ENCODE measurements at places on chromosomes 5 and 9.

GRCh38 chr9:36218411-36218901, 27.7 kb downstream of the CLTA start:
- DNase-seq = no peak

GRCh38 chr5:83568186-83568585, 96.6 kb downstream of the VCAN start:
- no peak for DNase-seq

DNA sequence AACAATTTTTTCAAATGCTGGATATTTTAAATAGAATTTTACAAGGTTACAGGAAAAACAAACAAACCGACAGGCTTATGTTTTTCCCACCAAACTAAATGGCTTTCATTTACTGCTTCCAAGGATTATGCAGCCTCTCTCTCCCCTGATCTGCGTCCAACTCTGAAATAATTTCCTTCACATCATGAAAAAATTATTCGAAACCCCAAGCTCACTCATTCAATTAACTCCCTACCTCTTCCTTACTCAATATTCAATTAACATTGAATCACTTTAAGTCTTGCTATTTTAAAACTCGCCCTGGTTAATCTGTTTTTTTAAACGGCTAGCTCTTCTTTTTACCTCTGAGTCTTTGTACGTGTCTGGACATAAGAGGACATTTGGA, 336.2 kb downstream of the AGTPBP1 start:
- no peak for DNase-seq

DNA sequence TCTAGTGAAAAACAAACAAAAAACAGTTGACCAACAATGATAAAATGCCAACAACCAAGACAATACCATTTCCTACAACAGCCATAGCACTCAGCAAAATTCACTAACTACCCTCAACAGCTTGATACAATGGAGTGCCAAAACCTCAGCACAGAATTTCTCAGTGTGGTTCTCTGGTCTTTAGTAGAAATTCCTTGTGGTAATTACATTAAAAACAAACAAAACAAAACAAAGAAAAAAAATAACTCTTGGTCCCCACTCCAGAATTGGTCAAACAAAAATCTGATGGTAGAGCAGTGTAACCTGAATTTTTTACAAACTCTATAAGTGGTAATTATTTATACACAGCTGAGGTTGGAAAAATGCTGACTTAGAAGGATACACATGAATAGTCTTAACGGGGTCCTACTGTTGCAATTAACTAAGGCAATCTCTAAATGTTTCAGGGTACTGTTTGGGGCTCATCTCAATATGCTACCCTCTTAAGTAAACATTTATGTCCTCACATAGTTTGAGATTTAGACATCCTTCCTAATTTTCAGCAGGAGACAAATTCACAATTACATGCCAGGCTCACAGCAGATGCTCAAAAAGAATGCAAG, 13.8 kb downstream of the CSNK1A1 start:
- no peak for DNase-seq

- DNase-seq = no peak
These were observed 4.7 kb upstream of the SLC2A6 start for GRCh38 chr9:133483611-133484010.

GRCh38 chr5:174832025-174832424, 107.6 kb downstream of the MSX2 start:
- DNase-seq = no peak

DNA sequence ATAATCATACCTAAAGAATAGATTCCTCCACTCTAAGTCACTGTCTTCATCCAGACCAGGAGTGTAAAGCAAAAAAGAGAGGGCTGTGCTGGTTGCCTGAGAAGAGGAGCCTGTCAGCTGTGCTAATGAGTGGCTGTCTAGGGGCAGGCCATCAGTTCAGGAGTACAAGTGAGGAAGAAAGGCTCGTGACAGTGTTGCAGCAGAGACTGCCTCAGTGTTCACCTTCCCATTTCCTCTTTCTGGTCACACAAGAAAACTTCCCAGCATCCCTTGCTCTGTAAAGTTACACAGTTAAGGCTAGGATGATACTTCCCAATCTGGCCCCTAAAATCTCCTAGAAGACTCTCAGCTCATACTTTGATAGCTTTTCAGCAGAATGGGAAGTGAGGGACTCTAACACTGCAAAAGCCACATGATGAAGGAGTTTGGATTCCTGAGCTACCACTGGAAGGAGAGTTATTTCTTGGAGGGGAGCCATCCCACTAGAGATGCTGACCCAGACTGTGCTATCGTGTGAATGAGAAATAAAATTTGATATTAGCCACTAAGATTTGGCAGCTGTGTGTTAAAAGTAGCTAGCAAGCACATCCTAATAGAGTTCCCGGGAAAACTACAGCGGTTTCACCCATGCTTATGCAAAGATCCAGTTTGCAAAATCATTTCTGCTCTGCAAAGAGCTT, 67.1 kb downstream of the ADAMTS12 start:
- no peak for DNase-seq

DNA sequence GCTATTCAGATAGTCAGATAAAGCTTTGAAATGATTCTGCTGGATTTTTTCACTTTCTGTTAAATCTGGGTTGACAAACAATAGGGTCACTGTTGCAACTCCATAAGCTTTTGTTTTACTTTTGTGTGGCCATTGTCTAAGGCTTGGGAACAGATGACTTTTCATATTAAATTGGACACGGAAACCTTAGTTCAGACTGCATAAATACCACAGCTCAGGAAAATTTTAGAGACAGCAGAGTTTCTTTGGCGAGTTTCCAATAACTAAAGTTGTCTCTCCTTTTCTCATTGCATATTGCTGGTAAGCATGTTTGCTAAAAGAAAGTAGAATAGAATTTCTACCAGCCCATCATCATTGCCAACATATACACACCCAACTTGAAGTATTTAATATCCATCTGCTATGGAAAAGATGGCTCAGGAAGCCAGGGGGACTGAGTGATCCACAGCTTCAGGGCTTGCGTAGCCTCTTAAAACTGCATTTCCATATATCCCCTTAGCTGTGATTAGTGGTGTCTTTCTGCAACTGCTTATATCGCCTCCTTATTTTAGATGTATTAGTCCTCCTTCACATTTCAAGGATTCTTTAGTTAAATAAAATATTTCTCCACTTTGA, 168.2 kb downstream of the ARHGAP26 start:
- no peak for DNase-seq

- DNase-seq = no peak
These were observed 44.0 kb upstream of the NCS1 start for GRCh38 chr9:130128251-130128650.

GRCh38 chr9:96236854-96237550, 65.0 kb downstream of the HSD17B3 start:
- no peak for DNase-seq

DNA sequence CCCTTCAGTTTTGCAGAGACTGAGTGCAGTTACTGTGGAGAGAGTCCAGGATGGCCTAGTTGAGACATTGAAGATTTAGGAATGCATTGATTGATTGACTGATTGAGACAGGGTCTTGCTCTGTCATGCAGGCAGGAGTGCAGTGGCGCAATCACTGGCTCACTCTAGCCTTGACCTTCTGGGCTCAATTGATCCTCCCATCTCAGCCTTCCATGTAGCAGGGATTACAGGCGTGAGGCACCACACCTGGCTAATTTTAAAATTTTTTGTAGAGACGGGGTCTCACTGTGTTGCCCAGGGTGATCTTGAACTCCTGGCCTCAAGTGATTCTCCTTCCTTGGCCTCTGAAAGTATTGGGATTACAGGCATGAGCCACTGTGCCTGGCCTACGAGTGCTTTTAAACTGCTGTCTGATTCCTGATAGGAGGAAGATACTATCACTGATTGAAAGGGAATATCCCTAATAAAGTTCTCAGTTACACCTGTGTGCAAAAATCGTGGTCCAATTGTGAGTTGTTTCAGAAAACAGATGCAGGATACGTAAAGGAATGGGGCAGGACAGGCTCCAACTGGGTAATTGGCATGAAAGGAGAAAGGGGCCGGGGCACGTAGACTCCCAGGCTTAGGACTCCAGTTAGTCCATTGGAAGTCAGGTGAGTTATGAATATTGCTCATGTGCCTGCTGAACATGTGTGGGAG, 87.5 kb downstream of the KDM4C start:
- DNase-seq = no peak

DNA sequence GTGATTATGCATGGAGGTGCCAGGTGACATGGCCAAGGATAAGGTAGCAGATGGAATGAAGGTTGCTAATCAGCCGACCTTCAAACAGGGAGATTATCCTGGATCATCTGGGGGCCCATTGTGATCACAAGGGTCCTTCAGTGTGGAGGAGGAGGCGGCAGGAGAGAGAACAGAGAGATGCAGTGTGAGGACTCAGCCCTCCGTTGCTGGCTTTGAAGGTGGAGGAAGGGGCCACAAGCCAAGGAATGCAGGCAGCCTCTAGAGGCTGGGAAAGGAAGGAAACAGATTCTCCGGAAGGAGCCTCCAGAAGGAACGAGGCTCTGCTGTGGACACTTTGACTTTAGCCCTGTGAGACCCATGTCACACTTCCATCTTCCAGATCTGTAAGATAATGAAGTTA, 27.4 kb upstream of the EEIG1 start:
- no peak for DNase-seq

DNA sequence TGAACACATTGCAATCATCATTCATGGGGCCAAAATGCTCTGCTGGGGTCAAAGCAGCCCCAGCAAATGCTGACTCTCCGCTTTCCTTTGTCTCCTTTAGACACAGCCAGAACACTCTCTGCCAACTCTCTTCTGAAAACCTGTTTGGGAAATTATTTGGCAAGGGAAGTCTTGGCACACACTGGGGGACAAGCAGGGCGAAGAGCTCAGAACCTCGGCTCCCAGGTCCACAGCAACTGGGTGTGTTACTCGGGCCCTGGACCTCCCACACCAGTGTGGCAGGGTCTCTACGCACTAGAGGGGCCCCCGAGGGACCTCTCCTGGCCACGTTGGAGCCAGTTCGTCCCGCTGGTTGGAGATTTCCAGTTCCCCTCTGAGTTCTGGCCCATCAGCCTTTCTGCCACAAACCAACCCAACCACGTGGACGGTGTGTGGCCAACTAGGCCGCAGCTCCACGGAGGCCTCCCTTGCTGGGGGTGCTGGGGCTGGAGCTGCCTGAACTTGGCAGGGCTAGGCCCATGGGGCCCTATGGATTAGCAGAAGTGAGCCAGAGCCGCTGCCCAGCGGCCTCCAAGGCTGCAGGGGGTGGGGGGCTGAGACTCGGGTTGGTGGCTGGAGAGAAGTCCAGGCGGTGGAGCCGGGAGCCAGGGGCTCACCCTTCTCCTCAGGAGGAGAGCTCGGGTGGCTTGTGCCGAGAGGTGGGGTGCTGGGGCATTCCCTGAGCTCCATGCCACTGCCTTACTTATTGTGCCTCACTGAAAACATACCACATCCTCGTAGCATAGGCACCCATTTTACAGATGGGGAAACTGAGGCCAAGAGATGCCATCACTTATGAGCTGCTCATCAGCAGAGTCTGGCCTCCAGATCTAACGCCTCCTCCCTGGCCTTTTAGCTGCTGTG, 46.8 kb upstream of the RNU6ATAC start:
- DNase-seq = no peak
